ENCODE measurements at places on chromosomes 16 and 17.

DNA sequence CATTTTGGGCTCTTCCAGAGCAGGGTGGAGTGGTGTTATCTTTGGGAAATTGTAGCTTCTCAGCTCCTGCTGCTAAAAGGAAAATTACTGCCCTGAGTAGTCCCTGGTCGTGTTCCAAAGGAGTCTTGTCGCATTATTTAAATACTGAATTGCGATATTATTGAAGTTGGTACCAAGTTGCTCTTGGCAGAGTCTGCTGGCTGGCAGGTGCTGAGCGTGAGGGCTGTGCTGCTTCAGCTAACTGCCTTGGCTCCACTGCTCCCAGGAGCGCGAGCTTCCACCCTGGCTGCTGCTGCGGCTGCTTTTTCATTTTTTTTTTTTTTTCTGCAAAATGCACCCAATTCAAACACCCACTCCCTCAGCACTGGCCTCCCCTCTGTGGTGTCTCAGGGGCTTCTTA lies 289.8 kb downstream of the MAF start:
- no peak for DNase-seq

DNA sequence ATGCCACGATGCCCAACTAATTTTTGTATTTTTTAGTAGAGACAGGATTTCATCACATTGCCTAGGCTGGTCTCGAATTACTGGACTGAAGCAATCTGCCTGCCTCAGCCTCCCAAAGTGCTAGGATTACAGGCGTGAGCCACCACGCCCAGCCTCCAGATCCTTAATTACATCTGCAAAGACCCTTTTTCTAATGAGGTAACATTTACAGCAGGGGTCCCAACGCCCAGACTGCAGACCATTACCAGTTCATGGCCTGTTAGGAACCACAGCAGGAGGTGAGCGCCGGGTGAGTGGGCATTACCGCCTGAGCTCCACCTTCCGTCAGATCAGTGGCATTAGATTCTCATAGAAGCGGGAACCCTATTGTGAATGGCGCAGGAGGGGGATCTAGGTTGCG lies 4.0 kb upstream of the RAB11FIP4 start:
- no peak for DNase-seq

DNA sequence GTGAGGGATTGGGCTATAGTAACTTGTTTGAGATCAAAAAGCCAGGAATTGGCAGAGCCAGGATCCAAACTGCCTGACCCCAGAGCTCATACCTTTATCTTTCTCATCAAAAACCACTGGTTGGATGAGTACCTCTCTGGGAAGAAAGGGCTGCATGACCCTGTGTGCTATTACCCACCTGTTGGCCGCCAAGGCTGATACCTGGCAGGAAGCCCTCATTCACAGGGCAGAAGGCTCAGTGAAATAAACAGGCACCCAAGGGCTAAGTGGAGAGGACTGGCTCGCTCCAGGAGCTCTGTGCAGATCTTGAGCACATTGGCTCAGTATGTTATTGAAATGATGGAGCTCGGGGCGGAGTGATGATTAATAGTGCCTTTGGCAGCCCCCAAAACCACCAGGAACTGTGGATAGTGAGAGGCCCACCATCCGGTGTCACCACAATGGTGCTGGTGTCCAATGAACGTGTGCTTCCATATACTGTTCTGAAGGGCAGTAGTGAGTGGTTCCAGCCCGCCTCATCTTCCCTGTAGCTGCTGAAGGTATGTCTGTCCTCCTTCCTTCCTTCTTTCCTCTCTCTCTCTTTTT lies 197.6 kb downstream of the MSI2 start:
- no peak for DNase-seq

- DNase-seq = no peak
These were observed 1.5 kb downstream of the SPOP start for GRCh38 chr17:49676276-49676868.

DNA sequence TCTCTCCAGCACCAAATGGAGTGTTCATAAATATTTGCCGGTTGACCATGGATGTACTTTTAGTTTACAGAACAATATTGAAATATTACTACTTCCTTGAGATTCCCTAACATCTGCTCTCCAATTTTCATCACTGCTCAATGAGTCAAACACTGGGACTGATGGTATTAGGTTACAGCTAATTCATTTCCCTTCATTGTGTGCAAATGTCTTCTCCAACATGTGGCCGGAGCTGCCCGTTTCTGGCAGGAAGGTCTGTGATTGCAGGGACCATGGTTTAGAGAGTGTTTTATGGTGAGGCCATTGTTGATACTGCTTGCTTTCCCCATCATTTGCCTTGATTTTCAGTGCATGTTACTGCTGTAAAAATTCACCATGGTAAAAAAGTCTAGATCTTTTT lies 209.3 kb downstream of the HS3ST3B1 start:
- no peak for DNase-seq

DNA sequence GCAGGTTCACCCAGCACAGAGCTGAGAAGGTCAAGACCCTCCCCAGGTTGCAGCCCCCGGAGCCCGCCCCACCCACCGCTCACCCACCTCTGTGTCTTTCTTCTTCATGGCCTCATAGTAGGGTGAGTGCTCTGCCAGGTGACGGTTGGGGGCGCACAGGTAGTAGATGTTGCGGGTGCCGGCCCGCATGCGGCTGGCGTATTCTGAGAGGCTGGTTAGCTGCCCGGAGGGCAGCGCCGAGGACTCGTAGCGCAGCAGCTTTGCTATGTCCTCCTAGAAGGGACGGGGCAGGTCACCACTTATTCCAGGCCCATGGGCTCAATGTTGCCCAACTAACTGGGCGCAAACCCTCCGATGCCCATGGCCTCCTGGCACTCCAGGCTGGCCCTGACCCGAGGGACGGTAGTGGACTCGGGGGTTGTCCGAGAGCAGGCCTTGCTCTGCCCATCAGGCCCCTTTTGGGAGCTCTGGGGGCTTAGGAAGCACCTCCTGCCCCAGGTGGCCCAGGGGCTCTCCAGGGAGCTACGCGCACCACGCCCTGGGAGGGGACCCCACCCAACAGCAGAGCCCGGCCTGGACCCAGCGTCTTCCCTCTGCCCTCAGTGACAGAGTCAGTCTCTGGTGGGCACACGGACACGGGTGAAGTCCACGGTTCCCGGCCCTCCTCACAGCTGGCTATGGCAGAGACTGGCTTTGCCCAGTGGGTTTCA lies 9.9 kb downstream of the DNASE1 start:
- DNase-seq = no peak

DNA sequence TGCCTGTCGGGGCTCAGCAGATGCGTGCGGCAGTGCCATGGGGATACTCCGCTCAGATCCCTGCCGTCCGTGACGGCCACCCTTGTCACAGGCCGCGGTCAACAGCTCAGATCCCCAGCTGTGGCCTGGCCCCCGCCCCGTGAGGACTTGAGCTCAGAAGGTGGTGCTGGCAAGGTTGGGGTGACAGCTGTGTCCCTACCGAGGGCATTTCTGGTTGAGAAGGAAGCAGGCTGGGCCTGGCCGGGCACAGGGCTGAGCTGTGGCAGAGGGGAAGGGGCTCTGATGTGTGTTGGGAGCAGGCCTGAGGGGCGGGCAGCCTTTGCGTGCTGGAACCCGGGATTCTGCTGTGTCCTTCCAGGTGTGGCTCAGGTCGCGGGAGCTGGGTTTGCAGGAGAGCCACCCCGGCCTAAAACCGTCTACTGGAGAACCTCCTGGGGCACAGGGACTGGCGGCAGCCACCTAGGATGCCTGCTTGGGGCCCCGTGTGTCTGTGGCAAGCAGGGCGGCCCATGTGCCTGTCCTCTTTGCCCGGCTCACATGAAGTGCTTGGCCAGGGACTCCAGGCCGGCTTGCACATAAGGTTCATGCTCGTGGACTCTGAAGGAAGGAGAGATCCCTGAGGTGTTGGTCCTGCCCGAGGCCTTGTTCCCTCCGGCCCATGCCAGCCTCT lies 5.1 kb downstream of the UBE2I start:
- no peak for DNase-seq

DNA sequence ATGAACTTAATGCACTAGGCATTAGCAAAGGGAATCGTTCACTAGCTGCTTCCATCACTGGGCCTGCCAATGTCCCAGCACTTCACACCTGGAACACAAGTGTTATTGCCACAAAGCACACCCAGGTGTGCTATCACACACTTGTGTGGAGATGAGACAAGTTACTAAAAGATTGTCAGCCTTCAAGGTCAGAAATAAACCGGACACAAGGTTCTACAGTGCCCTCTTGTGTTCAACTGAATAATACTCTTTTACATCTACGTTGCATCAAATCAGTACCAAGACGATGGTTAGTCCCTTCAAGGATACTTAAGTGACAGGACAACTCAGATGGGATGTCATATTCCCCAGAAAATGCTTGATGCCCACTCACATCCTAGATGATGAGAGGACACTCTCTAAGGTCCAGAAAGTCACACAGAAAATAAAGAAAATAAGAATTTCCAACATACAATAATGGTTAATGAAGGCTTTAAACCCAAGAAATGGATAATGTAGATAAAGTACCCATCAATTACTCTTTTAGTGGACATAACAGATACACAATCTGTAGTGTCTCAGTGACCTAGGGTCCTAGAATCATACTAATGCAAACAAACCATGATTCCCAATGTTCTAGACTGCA lies 16.4 kb upstream of the GLG1 start:
- no peak for DNase-seq

- DNase-seq = no peak
These were observed 39.3 kb downstream of the ABAT start for GRCh38 chr16:8713635-8714172.

DNA sequence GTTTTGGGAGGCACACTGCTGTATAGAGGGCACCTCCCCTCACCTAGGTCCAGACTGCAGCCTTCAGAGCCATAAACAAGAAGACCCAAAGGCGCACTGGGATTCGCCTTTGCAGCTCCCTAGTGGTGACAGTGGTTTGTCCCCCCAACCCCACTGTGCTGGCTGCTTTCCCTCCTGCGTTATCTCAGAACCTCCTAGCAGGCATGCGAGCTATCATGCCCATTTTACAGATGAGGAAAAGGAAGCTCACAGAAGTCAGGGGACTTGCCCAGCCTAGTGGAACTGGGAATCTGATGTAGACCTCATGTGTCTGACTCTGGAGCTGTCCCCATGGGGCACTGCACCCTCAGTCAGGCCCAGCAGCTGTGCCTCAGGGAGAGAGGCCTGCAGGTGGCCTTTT lies 115.2 kb downstream of the CLEC16A start:
- DNase-seq = no peak

GRCh38 chr16:57996406-57997175 lies 3.9 kb downstream of the ZNF319 start:
- DNase-seq = no peak

GRCh38 chr17:10135539-10136257 lies 62.7 kb downstream of the GAS7 start:
- no peak for DNase-seq

DNA sequence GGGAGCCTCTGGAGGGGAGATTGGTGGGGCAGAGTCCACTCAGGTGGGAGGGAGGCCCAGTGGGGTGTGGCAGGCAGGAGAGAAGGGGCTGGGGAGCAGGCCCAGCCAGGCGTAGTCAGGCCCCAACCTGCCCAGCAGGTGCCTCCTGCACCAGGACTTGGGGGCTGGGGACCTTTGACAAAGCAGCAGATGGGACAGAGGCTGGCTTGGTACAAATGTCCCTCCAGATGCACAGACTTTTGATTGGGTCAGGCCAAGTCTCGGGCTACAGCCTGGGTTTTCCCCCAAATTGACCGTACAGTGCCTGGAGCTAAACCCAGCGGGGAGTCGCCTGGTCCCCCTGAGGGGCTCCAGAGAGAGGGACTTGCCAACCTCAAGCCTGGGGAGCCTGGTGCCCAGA lies 411 bp downstream of the GGT6 start:
- no peak for DNase-seq

DNA sequence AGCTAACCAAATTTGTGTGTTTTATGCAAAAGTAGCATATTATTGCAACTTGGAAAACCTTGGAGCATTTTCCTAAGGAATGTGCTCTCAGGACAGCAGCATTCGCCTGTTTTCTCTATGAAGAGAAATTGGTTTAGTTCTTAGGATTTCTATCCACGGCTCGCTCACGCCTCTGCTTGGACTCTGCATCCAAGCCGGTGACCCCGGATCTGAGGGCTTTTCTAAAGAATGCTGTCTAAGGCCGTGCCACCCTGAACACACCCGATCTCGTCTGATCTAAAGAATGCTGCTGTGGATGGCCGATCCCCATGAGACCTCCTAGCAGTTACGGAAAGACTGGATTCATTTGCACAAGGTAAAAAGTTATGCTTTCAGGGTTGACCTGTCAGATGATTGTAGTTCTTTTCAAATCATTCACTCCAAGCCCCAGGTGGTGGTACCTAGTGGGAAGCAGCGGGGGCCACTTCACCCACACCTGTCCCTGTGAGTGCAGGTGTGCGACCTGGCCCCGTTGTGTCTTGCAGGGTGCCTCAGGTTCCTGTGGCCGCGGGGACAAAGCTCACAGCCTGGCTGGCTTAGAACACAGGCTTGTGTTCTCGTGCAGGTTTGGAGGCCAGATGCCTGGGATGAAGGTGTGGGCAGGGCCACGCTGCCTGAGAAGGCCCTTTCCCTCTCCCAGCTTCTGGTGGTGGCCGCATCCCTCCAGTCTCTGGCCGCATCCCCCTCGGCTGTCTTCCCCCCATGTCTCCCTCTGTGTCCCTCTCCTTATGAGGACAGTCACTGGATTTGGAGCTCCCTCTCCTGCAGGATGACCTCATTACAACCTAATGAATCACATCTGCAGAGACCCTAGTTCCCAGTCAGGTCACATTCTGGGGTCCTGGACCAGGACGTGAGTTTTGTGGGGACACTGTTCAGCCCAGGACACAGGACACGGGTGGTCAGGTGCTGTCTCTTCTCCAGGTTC lies 71.1 kb downstream of the BANP start:
- no peak for DNase-seq

GRCh38 chr16:66196770-66197169 lies 169.7 kb upstream of the CDH5 start:
- DNase-seq = no peak

- DNase-seq = no peak
These were observed 196.0 kb upstream of the PSMD7 start for GRCh38 chr16:74100395-74101326.

DNA sequence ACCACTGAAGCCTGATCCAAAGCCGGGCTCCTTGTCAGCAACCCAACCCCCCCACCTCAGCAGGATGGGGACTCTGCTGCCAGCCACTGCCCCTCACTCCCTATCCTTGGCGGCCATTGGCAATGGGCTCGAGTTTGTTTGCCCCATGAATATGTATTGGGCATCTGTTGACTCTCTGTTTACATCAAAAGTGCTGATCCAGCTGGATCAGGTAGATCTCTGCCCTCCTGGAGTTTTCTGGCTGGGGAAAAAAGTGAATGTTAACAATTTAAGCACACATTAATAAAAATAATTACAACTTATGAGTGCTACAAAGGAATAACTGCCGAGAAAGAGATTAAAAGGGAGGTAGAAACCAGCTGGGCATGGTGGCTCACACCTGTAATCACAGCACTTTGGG lies 62.5 kb downstream of the ATP2C2 start:
- DNase-seq = no peak

Measured in hypothalamus (tissue), 51 donors.